ENCODE measurements at places on chromosomes 6 and 20. TPM values are rescaled to one million over a fixed set of nuclear protein-coding genes. Genes with fewer than 3 reads are reported as not detected.

GRCh38 chr20:1491860-1492642 lies 831 bp upstream of the SIRPB2 start:
- peaks cover 20% of the 10 kb centered on the region for H3K27me3 ChIP-seq
- no peak overlapping the region for H3K4me3 ChIP-seq
- H3K36me3 ChIP-seq = no peaks in the 10 kb centered on the region
- H3K27ac ChIP-seq = no peak overlapping the region
- peaks cover 12% of the 10 kb centered on the region for H3K4me1 ChIP-seq

DNA sequence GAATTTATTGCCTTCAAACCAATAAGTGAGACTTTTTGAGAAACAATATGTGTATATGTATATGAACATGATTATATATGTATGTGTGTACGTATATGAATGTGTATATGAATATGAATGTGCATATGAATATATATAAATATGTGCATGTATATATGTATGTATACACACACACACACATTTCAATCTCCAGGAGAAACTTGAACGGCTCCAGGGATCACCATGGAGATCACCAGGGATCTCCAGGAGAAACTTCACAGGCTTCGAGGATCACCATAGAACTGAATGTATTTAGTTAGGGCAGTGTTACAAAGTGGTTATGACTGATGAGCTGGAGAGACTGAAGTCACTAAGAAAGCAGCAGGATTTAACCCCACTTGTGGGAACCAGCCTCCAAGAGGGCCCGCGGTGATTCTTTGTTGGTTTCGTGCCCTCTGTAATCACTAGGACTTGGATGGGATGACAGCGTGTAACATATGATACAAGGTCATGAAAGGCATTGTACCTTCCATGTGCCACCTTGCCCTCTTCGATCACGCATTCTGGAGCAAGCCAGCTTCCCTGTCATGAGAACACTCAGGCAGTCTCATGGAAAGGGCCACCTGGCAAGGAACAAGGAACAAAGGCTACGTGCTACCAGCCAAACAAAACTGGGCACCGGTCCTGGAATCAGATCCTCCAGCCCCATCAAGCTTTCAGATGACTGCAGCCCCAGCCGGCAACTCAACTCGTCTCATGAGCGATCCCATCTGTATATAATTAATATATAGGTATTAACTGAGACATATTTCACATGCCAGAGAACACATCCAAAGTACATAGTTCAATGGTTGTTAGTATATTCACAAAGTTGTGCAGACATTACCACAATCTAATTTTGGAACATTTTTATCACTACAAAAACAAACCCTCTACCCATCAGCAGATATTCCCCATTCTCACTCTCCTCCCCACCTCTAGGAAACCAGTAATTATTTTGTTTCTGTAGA lies 8.6 kb downstream of the FAM50B start:
- no peaks in the 10 kb centered on the region for H3K4me1 ChIP-seq
- no peak overlapping the region for H3K27ac ChIP-seq
- no peaks in the 10 kb centered on the region for H3K36me3 ChIP-seq

RSPO4 gene
- not detected for total RNA-seq

EPB41L2 gene
- total RNA-seq = 30.6 TPM

- H3K27ac ChIP-seq = peak overlapping the region; percentile 96
- H3K4me1 ChIP-seq = peaks cover 29% of the 10 kb centered on the region
- H3K27me3 ChIP-seq = no peaks in the 10 kb centered on the region
- DNase-seq = peak; percentile 48
- H3K36me3 ChIP-seq = peaks cover 58% of the 10 kb centered on the region
These were observed 868 bp downstream of the SRSF3 start for GRCh38 chr6:36594816-36595643.

DNA sequence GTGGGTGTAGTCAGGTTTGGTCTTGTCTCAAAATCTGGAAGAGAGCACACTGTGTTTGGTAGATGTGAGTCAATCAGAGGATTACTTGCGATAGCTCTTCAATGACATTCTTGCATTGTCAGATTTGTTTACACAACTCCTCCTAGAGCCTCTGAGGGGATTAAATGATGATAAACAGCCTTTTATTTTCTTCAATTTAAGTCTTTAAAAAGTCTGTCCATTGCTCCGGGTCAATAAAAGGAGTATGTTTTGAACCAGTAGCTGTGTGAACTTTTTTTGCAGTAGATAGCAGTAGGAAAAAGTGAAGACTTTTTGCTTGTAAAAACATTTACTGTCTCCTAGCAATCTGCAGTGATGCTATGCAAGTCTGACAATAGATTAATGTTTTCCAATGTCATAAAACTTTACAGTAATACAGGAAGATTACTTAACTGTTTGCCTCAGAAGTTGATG lies 49.9 kb downstream of the GJA1 start:
- no peaks in the 10 kb centered on the region for H3K27me3 ChIP-seq
- no peak overlapping the region for H3K4me3 ChIP-seq
- H3K36me3 ChIP-seq = no peaks in the 10 kb centered on the region
- no peak for DNase-seq
- H3K27ac ChIP-seq = no peak overlapping the region

DNA sequence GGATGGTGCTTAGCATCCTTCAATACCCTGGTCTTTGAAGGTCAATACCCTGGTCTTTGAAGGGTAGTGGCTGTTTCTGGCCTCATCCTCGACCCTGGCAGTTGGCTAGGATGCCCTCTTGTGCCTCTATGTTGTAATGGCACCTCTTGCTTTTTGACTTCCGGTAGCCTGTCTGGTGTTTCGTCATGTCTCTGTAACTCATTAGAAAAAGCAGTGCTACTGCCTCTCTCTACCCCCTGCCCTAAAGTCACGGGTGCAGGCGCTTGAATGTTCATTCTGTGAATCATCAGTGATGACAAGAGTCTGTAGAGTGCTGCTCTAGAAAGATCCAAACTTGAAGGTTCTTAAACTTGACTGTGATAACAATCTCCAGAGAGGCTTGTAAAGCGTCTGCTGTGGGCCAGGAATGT lies 28.3 kb downstream of the RSPO4 start:
- peak; percentile 61 for DNase-seq
- H3K27me3 ChIP-seq = peaks cover 3% of the 10 kb centered on the region
- peak overlapping the region; percentile 33 for H3K27ac ChIP-seq
- no peak overlapping the region for H3K4me3 ChIP-seq
- H3K4me1 ChIP-seq = peaks cover 2% of the 10 kb centered on the region

DNA sequence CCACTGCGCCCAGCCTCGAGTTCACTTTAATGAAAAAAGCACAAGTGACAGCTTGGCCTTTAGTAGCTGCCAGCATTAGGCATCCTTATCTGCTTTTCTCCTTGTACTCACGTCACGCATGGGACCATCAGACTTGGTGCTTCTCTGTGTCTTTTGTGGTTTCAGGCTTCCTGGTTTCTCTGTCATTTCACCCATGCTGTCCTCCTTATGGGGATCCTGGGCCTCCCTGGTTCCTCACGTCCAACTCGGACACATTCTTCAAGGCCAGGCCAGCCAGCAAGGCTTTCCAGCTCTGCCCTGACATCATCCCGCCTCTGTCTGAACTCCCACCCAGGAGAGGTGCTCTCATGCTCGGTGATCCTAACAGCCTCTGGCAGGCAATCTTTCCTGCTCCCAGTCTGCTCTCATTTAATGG lies 83.2 kb downstream of the TIAM2 start:
- H3K27me3 ChIP-seq = peaks cover 10% of the 10 kb centered on the region
- no peak overlapping the region for H3K27ac ChIP-seq
- H3K36me3 ChIP-seq = no peaks in the 10 kb centered on the region
- H3K4me1 ChIP-seq = peaks cover 17% of the 10 kb centered on the region
- DNase-seq = no peak

DNA sequence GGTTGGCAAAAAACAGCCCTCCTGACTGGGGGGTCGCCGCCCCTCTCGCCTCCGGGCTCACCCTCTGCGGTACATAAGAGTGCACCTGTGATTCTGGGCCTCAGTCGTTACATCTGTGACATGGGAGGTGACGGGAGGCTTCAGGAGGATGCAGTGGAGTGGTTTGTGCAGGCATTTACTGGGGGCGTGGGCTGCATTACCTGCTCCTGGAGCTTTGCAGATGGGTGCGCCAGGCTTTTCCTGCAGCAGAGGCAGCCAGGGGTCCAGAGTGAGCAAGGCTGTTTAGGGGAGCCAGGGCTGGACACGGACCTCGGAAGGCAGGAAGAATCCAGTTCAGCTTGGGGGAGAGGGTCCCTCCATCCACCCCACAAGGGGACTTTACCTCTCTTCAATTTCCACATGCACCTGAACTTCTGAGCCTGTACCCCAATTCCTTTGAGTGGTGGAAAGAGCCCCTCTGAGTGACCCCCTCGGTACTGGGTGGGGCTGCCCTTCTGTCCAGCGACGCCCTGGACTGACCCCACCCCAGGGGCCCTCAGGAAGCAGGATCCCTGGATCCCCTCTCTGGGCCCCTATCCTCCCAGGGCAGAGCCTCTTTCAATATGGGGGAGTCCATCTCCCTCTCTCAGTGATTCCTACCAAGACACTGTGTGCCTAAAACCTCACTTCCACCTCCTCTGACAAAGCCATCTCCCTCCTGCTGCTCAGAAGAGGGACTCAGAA lies 134.0 kb downstream of the TAF4 start:
- no peak overlapping the region for H3K27ac ChIP-seq
- peaks cover 2% of the 10 kb centered on the region for H3K27me3 ChIP-seq
- no peaks in the 10 kb centered on the region for H3K36me3 ChIP-seq
- no peak overlapping the region for H3K4me3 ChIP-seq

GRCh38 chr20:51084593-51085377 lies 61.9 kb upstream of the KCNG1 start:
- DNase-seq = no peak
- H3K4me1 ChIP-seq = no peaks in the 10 kb centered on the region
- H3K36me3 ChIP-seq = no peaks in the 10 kb centered on the region
- H3K27me3 ChIP-seq = peaks cover 24% of the 10 kb centered on the region

GRCh38 chr20:24761220-24762065 lies 187.6 kb upstream of the CST7 start:
- H3K36me3 ChIP-seq = no peaks in the 10 kb centered on the region
- no peak overlapping the region for H3K4me3 ChIP-seq
- H3K27ac ChIP-seq = no peak overlapping the region

DNA sequence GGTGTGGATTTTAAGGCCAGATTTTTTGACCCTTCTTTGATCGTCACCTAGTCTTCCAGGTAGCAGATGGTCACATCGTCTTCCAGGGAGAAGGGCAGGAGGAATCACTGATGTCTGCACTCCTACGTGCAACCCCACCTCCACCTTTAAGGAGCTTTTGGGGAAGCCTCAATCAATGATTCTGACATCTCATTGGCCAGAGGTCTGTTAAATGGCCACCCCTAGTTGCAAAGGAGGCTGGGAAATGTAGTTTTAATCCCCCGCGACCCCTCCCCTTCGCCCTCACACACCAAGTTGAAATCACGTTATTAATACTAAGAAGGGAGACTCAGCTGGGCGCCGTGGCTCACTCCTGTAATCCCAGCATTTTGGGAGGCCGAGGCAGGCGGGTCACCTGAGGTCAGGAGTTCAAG lies 151.4 kb downstream of the BCAS1 start:
- H3K4me1 ChIP-seq = peaks cover 42% of the 10 kb centered on the region
- H3K4me3 ChIP-seq = no peak overlapping the region
- no peak overlapping the region for H3K27ac ChIP-seq
- no peaks in the 10 kb centered on the region for H3K36me3 ChIP-seq
- DNase-seq = no peak

DNA sequence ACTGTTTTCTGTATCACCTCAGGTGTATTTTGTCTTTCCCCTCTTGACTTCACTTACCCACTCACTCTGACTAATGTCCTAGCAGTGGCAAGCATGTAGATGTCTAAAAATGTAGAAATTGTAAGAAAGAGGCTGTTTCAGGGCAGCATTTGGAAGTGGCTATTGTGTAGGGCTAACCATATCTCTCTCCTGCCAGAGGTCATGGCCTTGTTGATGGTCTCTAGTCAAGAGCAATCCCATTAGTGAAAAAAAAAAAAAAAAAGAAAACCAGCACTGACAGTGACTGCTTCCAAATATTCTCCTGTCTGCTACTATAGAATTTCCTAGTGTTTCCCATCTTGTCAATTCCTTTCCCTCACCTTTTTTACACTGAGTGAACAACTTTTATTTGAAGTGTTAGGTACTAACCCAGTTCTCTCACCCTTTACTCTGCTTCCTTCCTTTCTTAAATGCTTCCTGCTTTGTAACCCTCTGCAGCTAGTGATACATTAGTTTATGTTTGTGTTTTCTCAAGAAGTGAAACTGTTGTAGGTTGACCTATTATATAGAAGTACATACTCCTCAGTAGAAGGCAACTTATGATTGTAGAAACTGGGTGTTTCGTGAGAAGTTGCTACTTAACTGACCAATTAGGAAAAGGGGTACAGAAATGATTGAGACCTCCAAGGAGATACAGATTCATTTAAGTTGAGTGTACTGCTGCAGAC lies 174.1 kb upstream of the PTPRK start:
- peaks cover 4% of the 10 kb centered on the region for H3K27me3 ChIP-seq
- H3K4me1 ChIP-seq = no peaks in the 10 kb centered on the region
- H3K27ac ChIP-seq = no peak overlapping the region
- no peaks in the 10 kb centered on the region for H3K36me3 ChIP-seq
- no peak for DNase-seq

TMEM151B gene
- total RNA-seq = 0.05 TPM

GRCh38 chr6:80457439-80457933 lies 351.0 kb downstream of the BCKDHB start:
- H3K27ac ChIP-seq = no peak overlapping the region
- no peaks in the 10 kb centered on the region for H3K27me3 ChIP-seq
- H3K36me3 ChIP-seq = no peaks in the 10 kb centered on the region
- DNase-seq = no peak
- H3K4me3 ChIP-seq = no peak overlapping the region

GRIK2 gene
- not detected for total RNA-seq

C6orf118 gene
- not detected for total RNA-seq

DNA sequence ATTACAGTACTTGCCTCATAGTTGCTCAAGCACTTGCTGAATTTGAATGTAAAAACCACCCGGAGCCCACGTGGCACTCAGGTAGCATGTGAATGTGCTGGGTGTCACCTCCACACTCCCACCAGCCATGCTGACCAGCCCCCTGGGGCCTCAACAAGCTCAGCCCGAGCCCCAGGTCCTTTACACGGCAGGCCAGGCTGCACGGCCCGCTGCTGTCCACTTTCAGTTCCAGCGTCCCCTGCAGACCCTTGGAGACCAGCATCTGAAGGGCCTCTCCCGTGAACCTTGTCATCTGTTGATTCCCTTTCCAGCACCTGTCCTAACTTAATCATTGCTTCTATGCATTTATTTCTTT lies 33.3 kb upstream of the ZBP1 start:
- peaks cover 18% of the 10 kb centered on the region for H3K4me1 ChIP-seq
- no peak for DNase-seq
- no peak overlapping the region for H3K4me3 ChIP-seq
- H3K27me3 ChIP-seq = no peaks in the 10 kb centered on the region
- no peak overlapping the region for H3K27ac ChIP-seq

- peaks cover 5% of the 10 kb centered on the region for H3K4me1 ChIP-seq
- peaks cover 12% of the 10 kb centered on the region for H3K27me3 ChIP-seq
- H3K4me3 ChIP-seq = no peak overlapping the region
- H3K27ac ChIP-seq = no peak overlapping the region
These were observed 120.4 kb downstream of the OGFRL1 start for GRCh38 chr6:71408787-71409723.

GRCh38 chr6:142088858-142089216 lies 43.9 kb upstream of the GJE1 start:
- no peaks in the 10 kb centered on the region for H3K4me1 ChIP-seq
- DNase-seq = no peak
- no peak overlapping the region for H3K27ac ChIP-seq
- no peak overlapping the region for H3K4me3 ChIP-seq

- peaks cover 44% of the 10 kb centered on the region for H3K27me3 ChIP-seq
- H3K4me3 ChIP-seq = no peak overlapping the region
- H3K27ac ChIP-seq = no peak overlapping the region
- no peaks in the 10 kb centered on the region for H3K4me1 ChIP-seq
These were observed 11.5 kb upstream of the PI3 start for GRCh38 chr20:45163083-45163803.

Data from activated CD8-positive, alpha-beta T cell treated with anti-CD3 and anti-CD28 coated beads for 36 hours (primary cell).